ENCODE measurements at places on chromosomes 7 and 10.

GRCh38 chr10:58824396-58824795, 311.7 kb downstream of the BICC1 start:
- no peak for DNase-seq

- no peak for DNase-seq
Measured at GRCh38 chr7:75878312-75878768, 494 bp upstream of the RHBDD2 start.

- DNase-seq: no peak
Measured at GRCh38 chr10:48439031-48439430, 132.6 kb downstream of the MAPK8 start.

GRCh38 chr7:154862153-154862791, 140.7 kb downstream of the PAXIP1 start:
- DNase-seq: no peak

GRCh38 chr10:99424656-99425055, 5.8 kb downstream of the GOT1 start:
- DNase-seq: no peak

DNA sequence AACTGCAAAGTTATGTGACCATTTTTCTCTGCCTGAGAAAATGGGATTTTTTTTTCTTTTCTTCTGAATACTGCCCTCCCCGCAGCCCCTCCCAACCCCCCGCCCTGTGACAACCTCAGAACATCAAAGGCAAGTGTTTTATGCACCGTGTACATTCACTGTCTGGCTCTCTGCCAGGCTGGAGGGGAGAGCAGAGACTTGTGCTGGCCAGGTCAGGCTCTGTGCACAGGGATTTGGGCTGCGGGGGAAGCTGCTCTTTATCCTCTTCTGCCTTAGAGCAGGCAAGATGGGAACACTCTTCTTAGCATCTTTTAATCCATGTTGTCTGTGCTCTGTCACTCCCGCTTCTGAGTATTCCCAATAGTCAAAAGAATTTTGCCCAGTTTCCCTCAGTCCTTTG, 195.1 kb downstream of the CCSER2 start:
- DNase-seq: no peak

GRCh38 chr7:129095258-129095657, 40.3 kb upstream of the TNPO3 start:
- DNase-seq: no peak

- DNase-seq: no peak
Measured at GRCh38 chr10:34101001-34101400, 714.1 kb downstream of the PARD3 start.

DNA sequence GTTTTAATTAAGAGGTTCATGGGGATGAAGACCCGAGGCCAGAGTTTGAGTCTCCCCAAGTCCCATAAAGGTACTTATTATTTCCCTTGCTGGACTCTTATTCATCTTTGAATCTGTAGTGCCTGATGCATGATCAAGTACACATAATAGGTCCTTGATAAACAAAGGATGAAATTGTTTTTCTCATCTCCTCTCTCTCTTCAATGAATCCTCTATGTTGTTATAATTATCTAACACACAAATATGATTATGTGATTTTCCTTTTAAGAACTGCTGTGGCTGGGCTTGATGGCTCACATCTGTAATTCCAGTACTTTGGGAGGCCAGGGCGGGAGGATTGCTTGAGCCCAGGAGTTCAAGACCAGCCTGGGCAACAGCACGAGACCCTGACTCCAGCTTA, 117.7 kb downstream of the BAMBI start:
- DNase-seq: no peak

- DNase-seq: no peak
Measured at GRCh38 chr7:94431176-94431575, 36.5 kb downstream of the COL1A2 start.

DNA sequence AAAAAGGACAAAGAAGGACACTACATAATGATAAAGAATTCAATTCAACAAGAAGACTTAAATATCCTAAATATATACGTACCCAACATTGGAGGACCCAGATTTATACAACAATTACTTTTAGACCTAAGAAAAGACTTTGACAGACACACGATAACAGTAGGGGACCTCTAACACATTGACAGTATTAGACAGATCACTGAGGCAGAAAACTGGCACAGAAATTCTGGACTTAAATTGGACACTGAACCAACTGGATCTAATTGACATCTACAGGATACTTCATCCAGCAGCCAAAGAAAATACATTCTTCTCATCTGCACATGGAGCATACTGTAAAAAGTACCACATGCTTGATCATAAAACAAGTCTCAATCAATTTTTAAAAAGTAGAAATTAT, 103.8 kb downstream of the DGKI start:
- no peak for DNase-seq

GRCh38 chr7:2120251-2120660, 112.5 kb downstream of the MAD1L1 start:
- DNase-seq: no peak

GRCh38 chr10:24205821-24206220, 3.1 kb upstream of the KIAA1217 start:
- no peak for DNase-seq

DNA sequence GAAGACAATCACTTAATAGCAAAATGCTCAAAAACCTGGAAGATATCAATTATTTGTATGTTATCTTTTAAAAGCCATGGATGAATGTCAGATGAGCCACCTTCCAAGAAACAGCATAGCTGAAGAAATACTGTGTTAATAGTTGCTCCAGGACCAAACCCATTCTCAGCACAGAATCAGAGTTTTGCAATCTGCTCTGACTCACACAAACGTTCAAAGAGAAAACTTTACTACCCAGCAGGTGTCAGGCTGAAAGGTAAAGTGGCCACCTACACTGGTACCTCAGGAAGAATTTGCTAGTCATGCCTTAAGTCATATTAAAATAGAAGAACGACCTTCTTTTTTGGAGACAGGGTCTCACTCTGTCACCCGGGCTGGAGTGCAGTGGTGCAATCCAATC, 526.5 kb downstream of the PARD3 start:
- no peak for DNase-seq

GRCh38 chr10:105838392-105838791, 1197.3 kb downstream of the SORCS3 start:
- DNase-seq: no peak

- DNase-seq: no peak
Measured at GRCh38 chr10:59833810-59834209, 72.5 kb downstream of the CCDC6 start.

DNA sequence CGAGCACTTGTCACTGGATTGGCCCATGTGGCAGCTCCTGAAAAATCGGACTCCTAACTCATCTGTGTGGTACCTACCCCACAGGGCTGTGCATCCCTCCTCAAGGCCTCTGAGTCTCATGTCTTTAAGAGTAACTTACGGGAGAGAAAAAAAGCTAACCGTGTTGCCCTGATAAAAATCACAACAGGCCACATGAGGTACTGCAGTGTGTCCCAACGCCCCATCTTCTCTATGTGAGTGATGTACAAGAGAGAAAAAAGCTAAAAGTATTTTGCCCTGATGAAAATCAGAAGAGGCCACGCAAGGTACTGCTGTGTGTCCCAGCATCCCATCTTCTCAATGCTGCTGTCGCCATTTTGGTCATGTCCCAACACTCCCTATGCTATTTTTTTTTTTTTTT, 41.2 kb upstream of the ADRB1 start:
- DNase-seq: no peak

DNA sequence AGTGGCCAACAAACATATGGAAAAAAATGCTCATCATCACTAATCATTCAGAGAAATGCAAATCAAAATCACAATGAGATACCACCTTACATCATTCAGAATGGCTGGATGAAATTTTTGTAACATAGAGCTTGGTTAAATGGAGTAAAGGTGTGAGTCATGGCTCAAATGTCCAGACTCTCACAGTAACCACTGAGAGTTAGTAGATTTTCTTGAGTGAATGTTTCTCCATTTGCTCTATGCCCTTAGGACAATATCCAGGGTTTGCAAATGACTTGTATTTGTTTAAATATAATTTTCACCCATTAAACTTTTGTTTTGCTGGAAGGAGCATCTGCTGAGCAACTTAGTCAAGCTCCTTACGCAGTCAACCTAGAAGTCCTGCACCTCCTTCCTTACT, 967.2 kb downstream of the XPNPEP1 start:
- no peak for DNase-seq

DNA sequence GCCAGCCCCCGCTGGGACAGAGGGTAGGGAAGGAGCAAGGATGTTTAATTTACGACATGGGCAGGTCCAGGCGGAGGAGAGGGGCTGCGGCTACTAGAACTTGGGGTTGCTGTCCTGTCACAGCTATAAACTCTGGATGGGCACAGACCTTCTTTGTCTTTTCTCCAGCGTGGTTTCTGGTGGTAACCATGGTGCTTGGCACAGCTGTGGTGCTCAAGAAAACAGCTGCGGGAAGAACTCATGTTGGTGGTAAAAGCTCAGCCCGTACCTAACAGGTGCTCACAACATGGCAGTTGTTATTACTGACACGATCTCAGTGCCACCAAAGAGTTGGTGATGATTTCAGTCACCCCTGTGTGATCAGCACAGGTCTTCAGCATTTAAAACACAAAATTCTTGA, 13.8 kb downstream of the BAIAP2L1 start:
- DNase-seq: no peak

DNA sequence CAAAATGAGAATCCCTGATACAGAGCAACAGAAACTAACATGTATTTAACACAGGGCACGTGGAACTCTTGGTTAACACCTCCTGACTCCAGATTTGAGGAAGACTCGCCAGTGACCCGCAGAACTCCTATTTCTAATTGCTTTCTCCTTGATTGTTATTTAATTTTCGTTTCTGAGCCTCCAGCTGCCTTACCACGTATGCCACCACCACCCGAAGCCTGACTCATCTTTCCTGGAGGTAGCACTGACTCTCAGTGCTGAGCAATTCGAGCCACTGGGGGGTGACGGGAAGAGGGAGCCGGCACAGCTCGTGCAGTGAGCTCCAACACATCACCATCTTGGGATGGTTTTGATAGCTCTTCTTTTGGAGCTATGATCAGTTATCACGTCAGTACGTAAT, 273.9 kb upstream of the MGMT start:
- no peak for DNase-seq

DNA sequence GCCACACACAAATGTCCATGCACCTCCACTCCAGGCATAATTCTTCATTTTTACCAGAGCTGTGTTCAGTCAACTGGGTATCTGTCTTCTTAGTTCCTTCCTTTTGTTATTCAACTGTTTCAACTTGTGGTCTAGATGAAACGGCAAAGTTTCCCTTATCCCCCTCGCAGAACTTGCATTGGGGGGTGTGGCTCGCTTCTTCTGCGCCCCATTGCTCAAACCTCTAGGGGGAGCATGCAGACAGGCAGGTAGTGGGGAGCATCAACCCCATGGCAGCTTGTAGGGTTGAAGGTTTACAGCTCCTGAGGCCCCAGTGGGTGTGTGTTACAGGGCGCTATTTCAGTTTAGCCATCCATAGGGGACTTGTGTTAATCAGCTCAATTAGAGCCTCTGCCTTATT, 38.3 kb upstream of the COBL start:
- DNase-seq: no peak

- DNase-seq: no peak
Measured at GRCh38 chr10:74194545-74194944, 43.5 kb downstream of the ADK start.

GRCh38 chr10:3192856-3193635, 20.5 kb upstream of the PITRM1 start:
- DNase-seq: no peak

GRCh38 chr10:3500408-3500856, 284.6 kb downstream of the KLF6 start:
- DNase-seq: no peak

DNA sequence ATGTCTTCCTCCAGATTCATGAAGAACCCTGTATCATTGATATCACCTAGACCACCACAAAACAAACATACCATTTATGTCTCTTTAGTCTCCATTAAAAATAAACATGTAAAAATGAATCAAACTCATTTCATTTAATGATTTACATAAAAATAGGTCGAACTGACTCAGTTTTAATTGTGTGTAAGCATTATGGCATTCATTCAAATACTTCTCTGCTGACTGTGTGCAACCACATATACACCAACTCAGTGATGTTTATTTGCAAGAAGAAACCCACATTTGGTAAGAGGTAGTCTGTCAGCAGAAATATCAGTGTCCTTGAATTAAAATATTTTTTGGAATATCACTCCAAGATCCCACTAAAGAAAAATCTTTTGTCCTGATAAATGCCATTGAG, 30.5 kb downstream of the ABCB1 start:
- DNase-seq: no peak

DNA sequence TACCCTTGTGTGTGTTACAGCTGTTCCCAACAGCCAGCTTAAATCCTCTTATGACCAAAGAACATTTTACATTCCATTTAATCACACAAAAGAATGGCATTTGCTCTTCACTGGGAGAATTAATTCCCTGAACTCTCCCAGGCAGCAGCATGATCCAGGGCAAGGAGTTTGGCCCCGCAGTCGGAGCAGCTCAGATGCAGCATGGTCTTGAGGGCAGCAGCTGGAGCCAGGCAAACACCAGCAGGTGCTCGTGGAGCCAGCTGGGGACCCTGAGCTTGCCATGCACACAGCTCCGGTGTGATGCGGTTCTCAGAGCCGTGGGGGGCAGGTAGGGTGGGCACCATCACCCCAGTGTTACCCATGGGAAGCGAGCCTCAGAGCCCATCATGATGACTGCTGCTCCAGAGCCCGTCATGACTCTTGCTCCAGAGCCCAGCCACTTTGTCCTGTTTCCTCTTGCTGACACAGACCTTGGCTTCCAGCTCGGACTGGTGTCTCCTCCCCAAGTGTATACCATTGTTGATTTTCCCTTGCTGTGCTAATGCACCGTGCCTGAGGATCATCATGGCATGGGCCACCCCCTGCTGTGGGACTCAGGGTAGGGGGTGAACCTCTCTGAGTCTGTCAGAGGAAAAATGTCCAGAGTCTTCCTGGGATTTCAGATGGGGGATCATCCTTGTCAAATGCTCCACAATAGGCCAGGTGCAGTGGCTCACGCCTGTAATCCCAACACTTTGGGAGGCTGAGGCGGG, 75.8 kb downstream of the ZRANB1 start:
- peak; percentile 63 for DNase-seq

GRCh38 chr10:76202777-76203176, 771.4 kb downstream of the LRMDA start:
- DNase-seq: no peak

Measured in SHP77 treated with DMSO at 0.1 percent for 48 hours (cell line).